ENCODE measurements at places on chromosomes 16 and 17.

- DNase-seq: peak; percentile 4
Observed at GRCh38 chr17:55576996-55577586, 65.8 kb upstream of the SMIM36 start.

DNA sequence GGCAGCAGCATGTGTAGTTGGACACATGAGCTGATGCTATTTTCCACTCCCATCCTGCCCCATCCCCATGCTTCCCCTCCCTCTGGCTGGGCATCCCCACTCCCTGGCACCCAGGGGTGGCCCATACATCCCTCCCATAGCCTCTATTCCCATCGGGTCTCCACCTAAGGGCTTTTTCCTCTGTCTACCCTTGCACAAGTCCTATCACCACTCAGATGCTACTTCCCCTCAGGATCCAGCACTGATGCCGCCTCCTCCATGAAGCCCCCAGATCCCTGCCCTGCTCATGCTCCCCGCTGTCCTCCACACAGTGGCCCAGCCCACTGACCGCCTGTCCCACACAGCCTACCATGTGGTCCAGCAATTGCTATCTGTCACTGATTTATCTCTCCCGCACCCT is 15.8 kb downstream of the TRPV1 start:
- DNase-seq: no peak

GRCh38 chr16:85601272-85601639 is 11.9 kb upstream of the GSE1 start:
- no peak for DNase-seq

DNA sequence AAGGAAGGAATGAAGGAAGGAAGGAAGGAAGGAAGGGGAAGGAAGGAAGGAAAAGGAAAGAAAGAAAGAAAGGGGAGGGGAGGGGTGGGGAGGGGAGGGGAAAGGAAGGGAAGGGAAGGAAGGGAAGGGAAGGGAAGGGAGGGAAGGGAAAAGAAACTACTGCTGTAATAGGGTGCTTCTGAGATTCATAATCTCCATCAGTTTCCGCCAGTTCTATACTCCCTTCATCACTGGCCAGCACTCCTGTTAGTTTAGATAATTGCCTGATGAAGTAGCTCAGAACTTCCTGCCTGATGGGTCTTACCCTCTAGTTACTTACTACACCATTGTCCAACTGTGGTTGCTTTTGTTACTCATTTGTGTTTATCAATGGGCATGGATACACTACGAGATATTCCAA is 2.0 kb upstream of the KRTAP9-6 start:
- DNase-seq: no peak
